Muscle of leg (tissue), 16 donors: ENCODE measurements at places on chromosomes 3 and 15. TPM values are rescaled to one million over a fixed set of nuclear protein-coding genes. Genes with fewer than 3 reads are reported as not detected.
A peak's percentile ranks its signal among the peaks of the same experiment; 100 is the strongest.

Gene C3orf85
- total RNA-seq = not detected

- H3K4me3 ChIP-seq = no peak overlapping the region
- H3K36me3 ChIP-seq = no peaks in the 10 kb centered on the region
- DNase-seq = no peak
- H3K27ac ChIP-seq = no peak overlapping the region
- no peaks in the 10 kb centered on the region for H3K4me1 ChIP-seq
Measured at GRCh38 chr3:189936201-189936945, 184.3 kb downstream of the P3H2 start.

DNA sequence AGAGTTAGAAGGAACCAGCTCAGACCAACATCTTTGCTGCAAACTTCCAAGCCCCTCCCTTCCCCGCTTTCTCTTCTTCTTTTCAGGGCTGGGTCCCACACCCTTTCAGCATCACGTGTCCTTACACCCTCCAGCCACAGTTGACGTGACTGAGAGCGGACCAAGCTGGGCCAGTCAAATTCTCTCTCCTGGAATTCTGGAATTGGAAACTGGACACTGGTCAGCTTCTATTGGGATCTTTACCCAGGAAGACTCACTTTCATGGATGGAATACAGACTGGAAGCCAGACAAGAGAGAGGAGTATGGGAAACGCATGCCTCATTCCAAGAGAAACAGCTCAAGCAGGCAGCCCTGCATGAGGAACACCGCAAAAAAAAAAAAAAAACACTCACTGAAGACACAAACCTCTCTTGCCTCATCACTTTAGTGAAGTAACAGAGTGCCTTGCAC lies 12.4 kb upstream of the TPM1 start:
- H3K4me3 ChIP-seq = no peak overlapping the region
- no peaks in the 10 kb centered on the region for H3K36me3 ChIP-seq

DNA sequence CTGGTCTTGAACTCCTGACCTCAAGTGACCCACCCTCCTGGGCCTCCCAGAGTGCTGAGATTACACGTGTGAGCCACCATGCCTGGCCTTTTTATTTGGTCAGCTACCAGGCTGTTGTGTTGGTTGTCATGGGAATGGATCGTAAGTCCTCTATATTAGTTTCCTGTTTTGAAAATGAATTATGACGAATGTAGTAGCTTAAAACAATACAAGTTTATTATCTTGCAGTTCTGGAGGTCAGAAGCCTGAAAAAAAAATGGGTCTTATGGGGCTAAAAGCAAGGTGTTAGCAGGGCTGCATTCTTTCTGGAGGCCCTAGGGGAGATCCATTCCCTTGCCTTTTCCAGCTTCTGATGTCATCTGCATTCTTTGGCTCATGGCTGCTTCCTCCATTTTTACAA lies 25.1 kb upstream of the HERC1 start:
- peak; percentile 55 for DNase-seq
- H3K4me3 ChIP-seq = no peak overlapping the region
- H3K36me3 ChIP-seq = no peaks in the 10 kb centered on the region

DNA sequence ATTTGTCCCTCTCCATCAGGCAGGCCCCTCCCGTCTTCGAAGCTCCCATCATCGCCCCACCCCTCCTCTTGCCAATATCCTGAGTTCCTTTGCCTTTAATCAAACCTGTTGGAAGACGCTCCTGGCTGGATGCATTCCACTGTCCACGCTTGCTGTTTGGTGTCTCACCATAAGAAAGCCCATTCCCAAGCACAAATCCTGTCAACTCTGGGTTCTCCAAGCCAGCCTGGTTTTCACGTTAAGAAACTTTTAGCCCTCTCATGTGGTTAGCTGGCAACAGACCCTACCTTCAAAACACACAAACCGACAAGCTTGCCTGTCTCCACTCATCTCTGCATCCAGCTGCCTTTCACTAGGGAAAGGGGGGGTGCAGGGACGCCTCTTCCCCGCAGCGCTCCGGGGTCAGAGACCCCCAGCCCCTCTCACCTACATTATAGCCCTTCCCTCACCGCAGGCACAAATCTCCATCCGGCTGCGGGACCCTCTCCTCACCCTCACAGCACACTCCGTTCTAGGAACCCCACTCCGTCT lies 1.1 kb downstream of the GORASP1 start:
- peak overlapping the region; percentile 92 for H3K27ac ChIP-seq
- DNase-seq = peak; percentile 46
- H3K4me3 ChIP-seq = peak overlapping the region; percentile 93
- peaks cover 32% of the 10 kb centered on the region for H3K4me1 ChIP-seq
- H3K36me3 ChIP-seq = peaks cover 11% of the 10 kb centered on the region

DNA sequence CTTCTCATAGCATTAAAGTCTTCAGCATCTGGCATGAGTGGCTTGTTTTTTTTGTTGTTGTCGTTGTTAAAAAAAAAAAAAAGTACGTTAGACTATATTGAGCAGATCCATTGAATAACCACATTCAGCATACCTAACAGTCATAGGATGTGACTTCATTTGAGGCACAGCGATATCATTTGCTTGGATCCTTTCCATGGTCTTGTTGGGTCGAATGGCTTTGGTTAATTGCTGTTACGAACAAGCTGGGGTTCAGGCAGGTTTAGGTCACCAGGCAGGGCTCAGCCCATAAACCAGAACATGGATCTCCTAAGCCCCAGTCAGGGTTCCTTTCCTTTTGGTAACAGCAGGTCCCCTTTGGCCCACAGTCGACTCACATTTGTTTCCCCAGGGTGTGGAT lies 76.2 kb downstream of the POLR2M start:
- H3K27me3 ChIP-seq = no peaks in the 10 kb centered on the region
- H3K27ac ChIP-seq = no peak overlapping the region
- H3K4me3 ChIP-seq = no peak overlapping the region
- H3K4me1 ChIP-seq = peaks cover 13% of the 10 kb centered on the region

DNA sequence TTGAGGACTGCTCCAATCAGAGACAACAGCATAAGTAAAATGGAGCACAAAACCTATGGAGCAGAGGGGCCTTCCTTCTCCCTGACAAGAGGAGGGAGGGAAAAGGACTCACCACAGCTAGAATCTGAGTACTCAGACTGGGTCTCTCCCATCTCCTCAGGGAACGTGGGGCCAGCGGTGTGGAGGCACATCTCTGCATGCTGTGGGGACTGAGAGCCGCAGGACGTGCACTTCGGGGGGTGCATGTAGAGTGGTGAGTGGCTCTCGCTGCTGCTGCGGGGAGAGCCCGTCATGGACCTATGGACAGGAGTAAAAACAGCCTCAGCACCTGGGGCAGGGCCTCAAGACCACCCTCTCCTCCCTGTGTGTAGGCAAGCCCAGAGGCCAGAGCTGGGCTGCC lies 17.0 kb downstream of the BCL6 start:
- no peak overlapping the region for H3K27ac ChIP-seq
- DNase-seq = no peak
- peaks cover 3% of the 10 kb centered on the region for H3K4me1 ChIP-seq
- H3K27me3 ChIP-seq = no peaks in the 10 kb centered on the region

DNA sequence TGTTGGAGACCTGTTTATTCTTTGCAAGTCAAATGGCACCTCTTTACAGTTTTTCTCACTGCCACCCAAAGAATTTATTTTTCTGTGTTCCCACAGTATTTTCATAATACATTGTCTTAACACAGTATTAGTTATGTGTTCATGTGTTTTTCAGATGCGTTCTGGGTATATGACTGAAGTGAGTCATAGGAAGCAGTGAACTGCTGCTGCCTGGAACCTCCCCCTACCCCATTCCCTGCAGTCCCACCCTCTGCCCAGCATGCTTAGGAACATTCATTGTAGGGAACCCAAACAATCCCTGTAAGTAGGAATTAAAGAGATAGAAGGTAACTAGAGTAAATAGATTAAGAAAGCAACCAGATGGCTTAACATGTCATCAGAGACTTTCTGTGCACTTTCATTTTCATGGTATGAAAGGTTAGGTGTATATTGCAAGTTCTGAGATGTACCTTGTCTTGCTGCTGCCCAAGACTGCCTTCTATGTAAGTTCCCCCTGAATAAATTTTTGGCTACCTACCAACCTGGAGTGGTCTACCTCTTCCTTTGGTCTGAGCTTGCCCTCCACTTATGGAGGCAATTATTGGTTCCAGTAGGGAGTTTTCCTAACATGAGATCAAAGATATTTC lies 21.9 kb upstream of the SQOR start:
- peaks cover 5% of the 10 kb centered on the region for H3K36me3 ChIP-seq
- no peak overlapping the region for H3K27ac ChIP-seq
- no peaks in the 10 kb centered on the region for H3K4me1 ChIP-seq
- H3K4me3 ChIP-seq = no peak overlapping the region

GRCh38 chr3:178203650-178204049 lies 332.6 kb upstream of the KCNMB2 start:
- peak; percentile 17 for DNase-seq
- H3K27ac ChIP-seq = no peak overlapping the region
- H3K4me1 ChIP-seq = no peaks in the 10 kb centered on the region
- no peaks in the 10 kb centered on the region for H3K27me3 ChIP-seq
